ENCODE measurements at places on chromosomes 11 and 22.

GRCh38 chr22:24035296-24035695 lies 24.2 kb downstream of the CABIN1 start:
- DNase-seq: no peak

GRCh38 chr22:19843857-19844376 lies 10.8 kb downstream of the GNB1L start:
- no peak for DNase-seq

DNA sequence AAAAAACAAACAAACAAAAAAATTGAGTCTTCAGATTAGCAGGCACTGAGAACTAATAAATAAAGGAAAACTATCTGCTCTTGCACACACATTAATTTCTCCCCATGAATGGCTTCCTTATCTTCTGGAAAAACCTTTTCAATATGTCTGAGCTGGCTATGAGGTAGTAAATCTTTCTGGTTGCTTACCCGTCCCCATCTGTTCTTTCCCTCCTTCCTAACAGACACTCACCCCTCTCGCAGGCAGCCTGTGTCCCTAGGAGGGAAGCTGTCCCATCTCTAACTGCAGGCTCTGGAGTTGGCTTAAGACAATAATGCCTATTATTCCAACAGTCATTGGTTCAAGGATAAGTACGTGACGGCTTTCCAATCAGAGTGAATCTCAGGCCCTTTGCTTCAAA lies 8.2 kb upstream of the SCUBE2 start:
- DNase-seq: no peak

DNA sequence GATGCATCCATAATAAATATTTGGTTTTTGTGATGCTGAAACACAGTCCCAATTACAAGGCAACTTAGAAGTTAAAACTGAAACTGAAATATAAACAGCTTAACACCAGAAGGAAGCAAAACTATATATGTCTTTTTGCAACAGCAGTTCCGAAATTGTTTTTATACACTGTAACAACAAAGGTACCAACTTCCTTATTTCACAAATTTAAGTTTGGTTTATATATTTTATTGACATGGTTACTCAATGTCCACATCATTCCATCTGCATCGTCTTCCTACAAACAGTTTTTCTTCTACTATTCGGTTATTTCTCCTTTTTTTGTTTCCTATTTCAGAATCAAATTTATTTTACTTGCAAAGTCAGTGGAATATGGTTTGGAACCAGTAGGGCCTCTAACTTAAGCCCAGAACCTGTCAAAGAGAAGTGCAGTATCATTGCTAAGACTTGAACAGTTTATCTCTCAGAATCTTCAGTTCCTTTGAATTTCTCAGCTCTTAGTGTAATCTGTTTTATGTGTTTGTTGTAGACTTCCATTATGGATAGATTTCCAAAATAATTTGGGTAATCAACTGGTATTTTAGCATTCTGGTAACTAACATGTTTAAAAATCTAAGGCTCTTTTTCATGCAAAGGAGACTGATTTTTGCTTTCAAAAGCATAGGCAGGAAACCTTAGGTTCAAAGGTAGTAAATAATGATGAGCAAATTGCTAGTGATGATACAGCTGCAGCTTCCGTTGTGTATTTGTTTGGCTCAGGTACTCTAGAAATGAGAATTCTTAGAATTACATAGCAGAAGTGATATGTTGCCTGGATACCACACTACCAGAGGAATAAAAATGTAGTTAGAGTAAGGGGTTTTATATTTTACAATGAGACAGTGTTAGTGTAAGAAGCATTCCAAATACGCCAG lies 8.2 kb upstream of the HSPA8 start:
- DNase-seq: no peak

GRCh38 chr11:3126207-3126865 lies 38.8 kb downstream of the OSBPL5 start:
- DNase-seq: no peak

GRCh38 chr22:24728790-24729637 lies 45.5 kb downstream of the PIWIL3 start:
- DNase-seq: no peak

- DNase-seq: no peak
These were observed 13.7 kb downstream of the ZBTB44 start for GRCh38 chr11:130301002-130301401.

GRCh38 chr11:64244966-64245365 lies 1.8 kb downstream of the PPP1R14B start:
- no peak for DNase-seq

- no peak for DNase-seq
These were observed 134.3 kb downstream of the NECTIN1 start for GRCh38 chr11:119594639-119595249.

DNA sequence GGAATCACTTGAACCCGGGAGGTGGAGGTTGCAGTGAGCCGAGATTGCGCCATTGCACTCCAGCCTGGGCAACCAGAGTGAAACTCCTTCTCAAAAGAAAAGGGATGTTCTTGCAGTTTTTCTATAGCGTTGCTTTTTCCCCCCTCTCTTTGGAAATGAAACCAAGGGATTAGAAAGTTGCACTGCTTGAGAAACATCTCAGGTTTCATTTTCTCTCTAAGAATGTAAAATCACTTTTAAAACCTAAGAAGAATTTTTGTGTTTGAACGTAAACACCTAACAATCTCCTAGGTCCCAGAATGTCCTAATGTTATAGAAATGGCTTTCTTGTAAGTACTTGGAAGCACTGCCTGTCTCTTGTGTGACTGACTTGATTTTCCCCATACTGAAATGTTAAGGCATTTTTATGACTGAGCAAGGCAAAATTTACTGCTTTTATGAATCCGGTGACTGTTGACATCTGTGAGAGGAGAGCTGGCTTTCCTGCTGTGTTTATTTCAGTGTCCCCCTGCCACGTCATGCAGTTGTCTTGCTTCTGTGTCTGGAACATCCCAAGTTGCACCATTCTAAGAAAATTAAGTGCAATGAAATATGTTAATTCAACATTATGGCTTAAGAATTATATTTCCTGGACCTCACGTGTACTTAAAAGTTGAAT lies 37.7 kb downstream of the NF2 start:
- DNase-seq: no peak

DNA sequence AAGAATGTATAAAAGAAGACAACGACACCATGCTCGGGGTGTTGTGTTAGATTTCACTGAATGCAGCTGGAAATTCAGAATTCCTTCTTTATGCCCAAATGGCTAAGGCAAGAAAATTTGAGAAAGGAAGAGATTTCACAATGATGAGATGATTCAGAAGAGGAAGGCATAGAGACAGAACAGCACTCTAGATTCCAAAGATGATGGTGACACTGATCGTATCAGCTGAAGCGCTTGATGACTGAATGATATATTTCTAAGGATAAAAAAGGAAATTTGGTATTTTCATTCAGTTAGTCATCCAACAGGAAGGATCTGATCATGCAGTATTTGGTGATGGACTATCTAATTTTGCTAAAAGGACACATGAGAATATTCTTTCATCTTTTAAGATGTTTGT lies 189.2 kb downstream of the EFCAB6 start:
- no peak for DNase-seq

DNA sequence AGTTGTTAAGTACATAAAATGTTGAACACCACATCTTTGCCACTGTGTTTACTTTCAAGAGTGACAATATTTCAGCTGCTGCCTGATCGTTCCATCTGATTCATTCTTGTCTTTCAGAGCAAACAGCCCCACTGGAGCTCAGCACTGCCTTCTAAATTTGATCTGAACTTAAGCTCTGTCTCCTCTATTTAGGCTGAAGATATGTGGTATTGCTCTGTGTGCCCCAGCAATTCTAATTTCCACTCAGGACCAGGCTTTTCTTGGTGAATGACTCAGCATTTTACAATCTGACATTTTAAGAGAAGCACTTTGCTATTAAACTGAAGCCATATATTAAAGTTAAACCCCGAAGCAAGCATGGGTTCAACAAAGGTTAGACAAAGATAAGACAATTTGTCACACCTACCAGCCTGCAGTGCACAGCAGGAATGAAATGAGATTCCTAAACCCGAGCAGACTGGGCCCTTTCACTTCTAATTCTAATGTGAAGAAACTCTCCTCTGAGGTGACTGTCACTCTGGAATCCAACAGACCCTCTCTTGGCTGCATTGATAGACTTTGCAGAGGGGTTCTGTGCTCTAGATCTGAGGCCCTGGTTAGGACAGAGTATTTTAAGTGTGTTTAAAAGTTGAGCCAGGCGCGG lies 41.7 kb upstream of the PLET1 start:
- DNase-seq: no peak

DNA sequence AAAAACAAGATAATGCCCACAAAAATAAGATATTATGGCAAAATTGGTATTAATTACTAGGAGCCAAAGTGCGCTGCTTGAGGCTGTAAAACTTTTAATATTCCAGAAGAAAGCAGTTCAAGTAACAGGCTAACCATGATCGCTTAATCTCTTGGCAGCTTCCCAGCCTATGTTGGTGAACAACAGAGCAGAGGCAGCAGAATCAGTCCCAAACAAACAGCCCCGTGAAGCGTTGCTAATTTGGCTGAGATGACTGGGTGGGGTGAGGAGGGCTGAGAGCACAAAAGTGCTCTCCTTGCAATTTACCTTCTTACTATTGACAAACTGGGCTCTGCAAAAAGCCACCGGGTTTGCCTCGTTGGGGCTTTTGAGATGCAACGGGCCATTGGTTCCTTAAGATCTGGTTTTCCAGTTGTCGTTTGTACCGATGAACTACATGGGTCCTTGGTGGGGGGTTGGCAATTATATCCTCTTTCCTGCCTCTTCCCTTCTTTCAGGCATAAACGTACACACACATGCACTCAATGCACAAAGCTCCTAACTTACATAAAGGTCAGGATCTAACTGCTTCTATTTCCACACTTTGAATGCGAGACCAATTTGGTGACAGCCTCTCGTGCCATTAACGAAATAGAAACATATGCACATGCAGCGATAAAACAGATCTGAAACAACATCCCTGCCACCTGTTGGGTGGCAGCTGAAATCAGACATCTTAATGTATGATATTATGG lies 407.6 kb upstream of the CADM1 start:
- peak; percentile 53 for DNase-seq

- no peak for DNase-seq
These were observed 80.9 kb upstream of the NARS2 start for GRCh38 chr11:78655561-78655960.

GRCh38 chr11:36868380-36868779 lies 270.3 kb upstream of the RAG2 start:
- DNase-seq: no peak

GRCh38 chr11:121586750-121587149 lies 134.0 kb upstream of the SORL1-AS1 start:
- no peak for DNase-seq

- DNase-seq: peak; percentile 34
These were observed 71.4 kb downstream of the NAT10 start for GRCh38 chr11:34176751-34177209.

DNA sequence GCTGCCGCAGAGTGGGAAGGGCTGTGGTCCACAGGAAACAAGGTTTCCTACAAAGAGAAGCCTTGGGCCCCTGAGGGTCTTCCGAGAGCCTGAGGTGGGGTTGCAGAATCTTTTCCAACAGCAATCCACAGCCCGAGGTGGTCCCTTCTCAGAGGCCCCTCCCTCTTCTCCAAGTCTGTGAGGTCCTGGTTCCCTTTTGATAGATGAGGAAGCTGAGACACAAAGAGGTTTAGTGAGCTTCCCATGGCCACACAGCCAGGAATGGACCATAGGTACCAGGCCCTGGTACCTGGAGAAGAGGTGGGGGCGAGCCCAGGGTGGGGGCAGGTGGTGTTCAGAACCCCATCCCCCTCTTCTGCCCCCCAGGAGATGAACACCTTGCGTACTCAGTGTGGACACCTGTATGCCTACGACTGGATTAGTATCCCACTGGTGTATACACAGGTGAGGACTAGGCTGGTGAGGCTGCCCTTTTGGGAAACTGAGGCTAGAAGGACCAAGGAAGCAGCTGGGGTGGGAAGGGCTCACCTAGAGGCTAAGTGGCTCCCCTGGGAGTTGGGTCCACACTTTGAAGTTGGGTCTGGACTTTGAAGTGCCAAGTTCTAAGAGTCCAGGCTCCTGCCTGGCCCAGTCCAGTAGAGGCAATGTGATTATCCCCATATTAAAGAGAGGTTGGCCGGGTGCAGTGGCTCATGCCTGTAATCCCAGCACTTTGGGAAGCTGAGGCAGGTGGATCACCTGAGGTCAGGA lies 7.0 kb downstream of the BEST1 start:
- no peak for DNase-seq

Data from NCI-H446 (cell line).